Activated CD8-positive, alpha-beta memory T cell treated with anti-CD3 and anti-CD28 coated beads, Interleukin-2, amount 50 U/mL, for 4 hours (primary cell): ENCODE measurements at places on chromosomes 13 and 19.
A peak's percentile ranks its signal among the peaks of the same experiment; 100 is the strongest.

- peak; percentile 89 for DNase-seq
Observed at GRCh38 chr19:51473009-51473707, 5.2 kb upstream of the CEACAM18 start.

- no peak for DNase-seq
Observed at GRCh38 chr19:296476-297225, 5.4 kb upstream of the PLPP2 start.

DNA sequence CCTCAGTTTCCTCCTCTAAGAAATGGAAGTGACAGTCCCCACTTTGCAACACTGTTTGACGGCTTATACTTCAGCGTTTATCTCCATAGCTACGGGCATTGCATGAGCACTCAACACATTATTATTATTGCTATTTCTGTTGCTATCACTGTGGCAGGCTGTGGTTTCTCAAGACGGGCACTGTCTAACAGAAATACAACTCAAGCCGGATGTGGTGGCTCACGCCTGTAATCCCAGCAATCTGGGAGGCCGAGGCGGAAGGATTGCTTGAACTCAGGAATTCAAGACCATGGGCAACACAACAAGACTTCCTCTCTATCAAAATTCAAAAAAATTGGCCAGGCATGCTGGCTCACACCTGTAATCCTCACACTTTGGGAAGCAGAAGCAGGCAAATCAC is 4.9 kb upstream of the ZSWIM4 start:
- no peak for DNase-seq

DNA sequence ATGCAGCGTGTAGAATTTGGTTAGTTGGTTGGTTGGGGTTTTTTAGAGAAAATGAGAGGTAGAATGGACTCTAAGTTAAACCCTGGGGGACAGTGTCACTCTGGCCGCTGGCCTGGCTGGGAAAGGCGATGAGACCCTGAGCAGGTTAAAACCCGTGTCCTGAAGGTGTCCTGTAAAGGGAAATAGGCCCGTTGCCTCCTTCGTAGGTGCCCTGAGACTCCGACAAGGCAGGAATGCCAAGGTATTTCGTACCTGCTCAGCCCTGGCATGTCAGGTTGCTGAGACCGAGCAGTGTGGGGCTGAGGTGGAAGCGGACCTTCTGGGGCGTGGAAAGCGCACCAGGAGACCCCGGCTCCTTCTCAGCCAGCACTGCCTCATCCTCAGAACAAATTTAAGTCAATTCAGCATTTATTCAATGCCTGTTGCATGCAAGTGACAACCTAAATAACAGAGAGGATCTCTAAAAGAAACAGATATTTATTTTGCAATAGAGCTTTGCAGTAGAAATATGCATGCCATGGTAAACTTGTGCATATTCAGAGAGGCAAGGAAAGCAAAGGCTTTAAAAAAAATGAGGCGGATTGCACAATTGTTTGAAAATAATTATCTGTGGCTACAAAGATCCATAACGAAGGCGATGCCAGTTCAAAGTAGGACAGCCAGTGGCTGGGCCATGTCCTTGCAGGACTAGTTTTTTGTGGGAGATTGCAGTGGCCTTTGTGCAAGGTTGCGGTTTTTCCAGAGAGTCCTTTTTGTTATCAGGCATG is 1.4 kb upstream of the RAB20 start:
- no peak for DNase-seq

- DNase-seq, result no peak
Observed at GRCh38 chr13:100658363-100658762, 16.2 kb downstream of the TMTC4 start.

DNA sequence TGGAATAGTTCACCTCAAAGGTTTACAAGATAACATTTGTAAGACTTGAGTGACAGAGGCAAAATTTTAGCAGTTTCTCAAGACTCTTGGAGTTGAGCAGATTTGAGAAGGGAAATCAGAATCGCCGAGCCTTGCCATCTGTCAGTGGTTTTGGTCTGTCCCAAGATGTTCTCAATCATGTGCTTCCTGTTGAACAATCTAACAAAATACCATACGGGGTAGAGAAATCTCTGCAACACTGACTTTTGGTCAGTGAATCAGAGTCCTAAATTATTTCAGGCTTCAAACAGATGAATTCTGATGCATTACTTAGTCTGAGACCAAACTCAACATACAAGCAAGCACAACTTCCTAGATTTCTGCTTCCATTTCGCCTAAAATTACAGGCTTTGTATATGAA is 3.8 kb downstream of the KCTD12 start:
- no peak for DNase-seq

GRCh38 chr19:7533925-7534480 is 1.5 kb upstream of the PNPLA6 start:
- peak; percentile 81 for DNase-seq

- no peak for DNase-seq
Observed at GRCh38 chr13:73703606-73704005, 430.6 kb downstream of the KLF12 start.

GRCh38 chr19:45496349-45496953 is 396 bp downstream of the RTN2 start:
- DNase-seq, result peak; percentile 48

DNA sequence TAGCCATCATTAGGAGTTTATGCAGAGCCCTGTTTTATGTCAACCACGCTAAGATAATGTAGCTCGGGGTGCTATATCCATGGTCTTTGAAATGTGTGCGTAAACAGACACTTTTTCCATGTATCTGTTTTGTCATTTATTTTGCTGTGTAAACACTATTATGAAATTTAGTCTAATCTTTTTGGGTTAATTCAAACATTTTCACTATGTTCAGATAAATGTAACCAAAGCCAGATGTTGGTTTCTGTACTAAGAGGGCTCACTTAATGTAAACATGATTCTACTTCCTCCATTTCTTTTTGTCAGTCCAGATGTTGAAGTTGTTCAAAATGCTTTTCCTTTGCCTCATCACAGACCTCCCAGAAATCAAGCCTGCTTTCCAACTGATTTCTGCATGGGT is 499.5 kb upstream of the GPC6 start:
- no peak for DNase-seq

- no peak for DNase-seq
Observed at GRCh38 chr19:11861301-11861700, 12.8 kb downstream of the ZNF439 start.

DNA sequence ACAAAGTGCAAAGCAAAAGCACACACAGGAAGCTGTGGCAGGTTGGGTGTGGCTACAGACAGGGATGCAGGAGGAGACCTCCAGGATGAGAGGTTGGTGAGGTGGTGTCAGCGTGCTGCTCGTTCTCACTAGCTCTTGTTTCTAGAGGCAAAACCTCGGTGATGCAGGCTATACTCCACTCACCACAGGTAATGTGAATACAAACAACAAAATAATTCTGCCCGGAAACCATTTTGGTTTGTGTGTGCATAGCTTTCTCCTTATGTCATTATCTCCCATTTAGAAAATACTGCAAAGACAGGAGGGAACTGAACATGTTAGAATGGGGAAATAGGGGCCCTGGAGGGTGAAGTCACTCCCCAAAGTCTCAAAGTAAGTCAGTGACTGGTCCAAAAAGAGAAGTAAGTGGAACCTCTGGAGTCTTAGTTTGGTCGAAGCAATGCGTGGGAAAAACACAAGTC is 9.4 kb downstream of the LCP1 start:
- no peak for DNase-seq

- no peak for DNase-seq
Observed at GRCh38 chr13:20369886-20370361, 137.8 kb upstream of the GJB6 start.

DNA sequence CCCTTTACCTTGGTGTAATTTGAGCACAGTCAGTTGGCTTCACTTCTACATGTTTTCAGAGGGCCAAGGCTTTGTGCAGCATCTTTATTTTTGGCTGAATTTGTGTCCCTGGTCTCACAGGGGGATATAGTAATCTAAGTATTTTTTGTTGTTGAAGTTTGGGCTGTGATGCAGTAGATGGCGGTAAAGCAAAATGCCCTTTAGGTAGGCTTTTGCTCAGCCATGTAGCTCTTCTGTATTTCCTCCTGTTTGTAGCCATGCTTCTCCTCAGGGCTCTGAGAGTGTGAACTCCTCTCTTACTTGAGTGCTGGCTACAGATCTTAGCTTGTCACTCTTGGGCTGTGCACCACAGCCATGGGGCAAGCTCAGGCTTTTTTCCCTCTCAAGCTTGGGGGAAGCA is 328.6 kb downstream of the SLITRK5 start:
- no peak for DNase-seq

DNA sequence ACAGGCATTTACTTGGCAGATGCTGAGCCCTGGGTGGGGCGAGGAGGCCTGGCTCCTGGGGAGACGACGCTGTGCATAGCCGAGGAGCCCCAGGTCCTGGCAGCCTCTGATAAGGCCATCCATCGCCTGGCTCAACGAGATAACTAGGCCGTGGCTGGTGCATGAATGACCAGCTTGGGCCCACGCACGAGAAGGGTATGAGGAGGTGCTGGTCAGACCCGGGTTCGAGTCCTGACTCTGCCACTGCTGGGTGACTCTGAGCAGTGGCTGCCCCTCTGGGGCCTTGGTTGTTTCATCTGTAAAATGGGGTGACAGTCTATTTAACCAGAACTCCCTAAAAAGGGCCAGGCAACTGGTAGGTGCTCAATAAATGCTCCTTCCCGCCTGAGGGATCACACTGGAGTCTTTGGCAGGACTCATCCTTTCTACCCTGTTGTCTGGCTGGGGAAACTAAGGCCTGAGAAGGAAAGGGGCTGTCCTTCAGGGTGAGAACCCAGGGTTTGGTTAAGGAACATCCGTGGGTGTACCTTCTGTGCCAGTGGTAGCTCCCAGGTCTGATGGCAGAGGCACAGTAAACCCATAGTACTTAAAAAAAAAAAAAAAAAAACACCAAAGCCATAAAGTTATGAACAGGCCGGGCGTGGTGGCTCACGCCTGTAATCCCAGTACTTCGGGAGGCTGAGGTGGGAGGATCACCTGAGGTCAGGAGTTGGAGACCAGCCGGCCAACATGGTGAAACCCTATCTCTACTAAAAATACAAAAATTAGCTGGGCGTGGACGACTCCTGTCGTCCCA is 8.1 kb upstream of the ARRDC2 start:
- DNase-seq, result no peak
